ENCODE measurements at places on chromosomes 12 and 14.

DNA sequence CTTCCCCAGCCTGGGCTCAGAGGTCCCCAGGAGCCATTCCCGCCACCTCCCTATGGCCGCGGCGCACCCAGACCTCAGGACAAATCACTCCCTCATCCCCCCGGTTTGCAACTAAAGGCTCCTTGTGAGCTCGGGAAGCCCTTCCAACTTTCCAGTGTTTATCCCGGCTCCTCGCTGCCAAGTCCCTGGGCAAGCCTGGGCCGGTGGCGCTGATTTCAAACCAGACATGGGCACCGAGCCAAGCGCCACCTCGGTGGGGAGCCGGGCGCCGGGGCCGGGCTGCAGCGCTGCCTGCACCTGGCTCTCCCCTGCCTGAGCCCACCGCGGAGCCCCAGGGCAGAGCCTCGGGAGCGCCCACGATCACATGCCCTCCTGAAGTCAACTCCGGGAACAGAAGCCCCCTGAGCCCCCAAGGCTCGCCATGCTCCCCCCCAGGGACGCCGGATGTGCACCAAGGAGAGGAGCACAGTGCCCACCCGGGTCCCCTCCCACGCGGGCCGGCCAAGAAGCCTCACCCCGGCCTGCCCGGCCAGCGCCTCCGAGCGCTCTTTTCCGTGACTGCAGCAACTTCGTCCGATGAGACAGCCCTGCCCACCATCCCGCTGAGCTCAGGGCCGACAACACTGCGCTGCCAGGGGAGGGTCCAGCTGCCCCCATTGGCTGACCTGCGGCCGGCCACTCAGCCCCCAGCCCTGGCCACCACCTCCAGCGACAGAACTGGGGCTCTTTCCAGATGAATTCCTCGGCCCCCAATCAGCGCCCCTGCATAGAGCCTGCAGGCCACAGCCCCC lies 50.0 kb downstream of the NCOR2 start:
- no peak for DNase-seq

DNA sequence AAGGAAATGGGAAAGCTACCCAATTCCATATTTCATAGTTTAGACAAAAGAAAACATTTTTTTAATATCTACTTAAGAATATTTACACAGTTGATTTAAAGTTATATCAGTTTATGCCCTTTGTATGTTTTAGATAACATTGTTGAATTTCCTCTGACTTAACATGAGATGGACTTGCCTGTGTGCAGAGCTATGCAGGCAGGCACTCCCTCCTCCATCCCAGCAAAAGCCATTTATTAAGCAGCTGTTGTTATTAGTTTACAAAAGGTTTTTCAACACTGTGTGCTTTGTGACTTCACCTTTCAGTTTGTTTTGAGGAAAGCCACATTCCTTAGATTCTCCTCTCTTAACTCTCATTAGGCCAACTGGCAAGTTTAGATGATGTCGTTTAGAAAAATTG lies 337.5 kb upstream of the PDE3A start:
- no peak for DNase-seq

DNA sequence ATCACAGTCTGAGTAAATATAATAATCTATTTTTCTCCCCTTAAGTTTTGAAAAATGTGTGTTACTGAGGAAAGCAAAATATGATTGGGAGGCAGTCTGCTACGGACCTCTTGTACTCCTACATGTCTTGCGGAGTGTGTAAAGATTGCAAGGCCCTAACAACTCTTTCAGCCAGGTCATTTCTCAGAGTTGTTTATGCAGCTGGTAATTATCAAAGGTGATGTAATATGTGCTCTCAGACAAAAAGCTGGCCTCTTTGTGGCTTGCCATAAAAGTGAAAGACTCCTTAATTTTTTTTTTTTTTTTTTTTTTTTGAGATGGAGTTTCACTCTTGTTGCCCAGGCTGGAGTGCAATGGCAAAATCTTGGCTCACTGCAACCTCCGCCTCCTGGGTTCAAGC lies 40.5 kb upstream of the MON2 start:
- DNase-seq: no peak

DNA sequence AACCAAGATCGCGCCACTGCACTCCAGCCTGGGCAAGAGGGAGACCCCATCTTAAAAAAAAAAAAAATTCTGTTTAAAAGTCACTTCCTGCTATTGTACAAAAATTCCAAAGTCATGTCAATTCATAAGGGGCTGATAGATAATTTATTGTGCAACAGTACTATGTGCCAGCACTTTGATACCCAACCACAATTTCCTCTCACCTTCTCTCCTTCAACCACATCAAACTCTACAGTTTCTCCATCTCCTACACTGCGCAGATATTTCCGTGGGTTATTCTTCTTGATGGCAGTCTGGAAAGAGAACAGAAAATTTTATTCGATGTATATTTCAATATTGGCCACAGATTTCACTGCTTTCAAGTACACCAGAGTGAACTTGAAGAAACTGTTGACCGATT lies 7.6 kb downstream of the YBX3 start:
- DNase-seq: no peak

- no peak for DNase-seq
Observed at GRCh38 chr14:32559590-32559989, 230.5 kb downstream of the AKAP6 start.

GRCh38 chr12:84757978-84758377 lies 154.6 kb downstream of the SLC6A15 start:
- no peak for DNase-seq

DNA sequence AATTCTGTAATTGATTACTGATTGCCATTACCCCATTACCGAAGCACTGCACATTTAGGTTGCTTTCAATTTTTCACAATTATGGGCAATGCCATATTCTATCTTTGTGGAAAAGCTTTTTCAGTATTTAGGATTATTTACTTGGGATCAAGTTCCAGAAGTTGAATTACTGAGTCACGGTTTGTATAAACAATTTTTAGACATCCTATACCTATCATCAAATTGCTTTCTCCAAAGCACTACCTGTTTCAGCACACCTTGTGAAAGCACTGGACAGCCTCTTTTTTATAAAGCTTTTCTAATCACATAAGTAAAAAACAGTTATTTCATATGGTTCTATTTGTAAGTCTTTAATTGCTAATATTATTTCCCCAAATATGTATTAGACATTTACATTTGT lies 221.5 kb upstream of the CAND1 start:
- no peak for DNase-seq

- DNase-seq: no peak
Observed at GRCh38 chr14:24160499-24160849, 591 bp upstream of the IRF9 start.

DNA sequence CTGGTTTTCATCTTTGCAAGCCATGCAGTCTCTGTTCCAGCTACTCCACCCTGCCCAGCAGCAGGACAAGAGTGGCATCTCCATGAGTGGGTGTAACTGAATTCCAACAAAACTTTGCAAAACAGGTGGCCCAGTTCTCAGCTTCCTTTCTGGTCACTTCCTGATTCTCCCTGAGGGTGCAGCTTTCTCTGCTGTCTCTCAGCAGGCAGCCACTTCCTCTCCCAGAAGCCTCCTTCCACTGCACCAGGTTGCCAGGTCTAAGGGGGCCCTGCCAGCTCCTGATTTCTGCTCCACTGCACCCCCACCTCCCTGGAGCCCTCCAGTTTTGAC lies 341.0 kb upstream of the FKBP4 start:
- DNase-seq: no peak

GRCh38 chr12:30046376-30046775 lies 262.6 kb upstream of the TMTC1 start:
- no peak for DNase-seq

Measured in stimulated activated CD8-positive, alpha-beta memory T cell treated with anti-CD3 and anti-CD28 coated beads, Interleukin-2, amount 100 ng/mL, for 1 hour (primary cell).